ENCODE measurements at places on chromosomes 6 and 20.

DNA sequence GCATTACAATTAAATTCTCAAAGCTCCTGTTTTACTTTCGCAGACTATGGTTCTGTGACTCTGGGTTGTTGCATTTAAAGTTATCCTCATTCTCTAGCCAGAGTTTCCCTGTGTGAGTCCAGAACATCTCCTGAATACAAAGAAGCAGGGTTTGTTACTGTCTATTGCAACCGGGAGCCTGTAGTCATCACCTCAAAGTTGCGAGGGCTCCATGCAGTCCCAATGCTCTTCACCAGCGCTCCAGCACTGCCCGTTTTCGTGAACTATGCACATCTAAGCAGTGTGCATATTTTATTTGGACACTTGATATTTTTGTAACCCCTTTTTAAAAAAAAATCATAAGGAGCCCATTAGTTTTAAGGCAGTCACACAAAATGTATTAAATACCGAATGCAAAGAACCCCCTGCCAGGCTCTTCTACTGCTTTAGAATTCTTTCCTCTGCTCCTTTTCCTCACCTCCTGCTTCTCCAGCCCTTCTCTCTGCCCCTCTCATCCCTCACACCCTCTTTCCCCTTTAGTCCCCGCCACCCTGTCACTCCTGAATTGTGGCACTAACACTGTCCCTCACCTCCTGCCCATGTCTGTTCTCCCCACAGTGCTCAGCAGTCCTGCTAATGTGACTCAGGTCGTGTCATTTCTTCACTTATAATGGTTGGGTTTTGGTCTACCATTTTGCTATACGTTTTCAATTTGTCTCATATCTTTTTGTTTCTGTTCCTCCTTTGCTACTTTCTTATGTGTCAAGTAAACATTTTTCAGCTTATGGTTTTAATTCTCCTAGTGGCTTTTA, 1.1 kb upstream of the HLA-C start:
- no peak for DNase-seq

DNA sequence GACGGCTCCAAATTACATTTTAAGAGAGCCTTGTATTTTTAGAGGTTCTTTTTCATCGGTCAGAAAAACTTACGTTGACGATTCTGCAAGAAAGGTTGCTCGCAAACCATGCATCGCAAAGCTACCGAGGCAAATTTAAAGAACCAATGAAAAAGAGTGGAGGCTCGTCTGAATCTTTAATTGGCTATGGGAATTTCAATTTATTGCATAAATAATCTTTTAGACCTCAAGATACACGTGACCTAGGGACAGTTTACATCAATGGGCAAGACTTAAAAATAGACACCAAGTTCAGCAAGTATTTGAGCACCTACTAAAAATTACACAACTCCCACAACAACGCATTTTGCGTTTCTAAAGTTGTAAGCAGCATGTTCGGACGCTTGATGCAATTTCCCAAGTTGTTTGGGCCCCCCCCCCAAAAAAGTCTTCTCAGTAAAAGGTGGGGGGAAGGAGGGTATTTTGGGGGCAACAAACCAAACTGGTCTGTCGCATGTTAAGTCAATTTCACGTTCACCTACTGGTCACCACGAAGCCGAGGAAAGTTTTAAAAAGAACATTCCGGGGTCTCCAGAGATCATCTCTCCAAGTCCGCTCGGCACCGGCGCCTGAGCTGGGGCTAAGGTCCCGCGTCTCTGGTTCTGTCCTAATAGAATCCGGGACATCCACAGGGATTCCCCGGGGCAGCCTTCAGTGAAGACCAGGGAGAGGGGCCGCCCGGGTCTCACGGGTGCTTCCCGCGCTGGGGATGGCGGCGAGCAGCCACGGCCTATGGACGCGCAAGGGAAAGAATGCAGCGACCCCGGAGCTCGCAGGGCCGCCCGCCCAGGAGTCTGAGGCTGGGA, 851 bp downstream of the SNX5 start:
- DNase-seq = peak; percentile 76

DNA sequence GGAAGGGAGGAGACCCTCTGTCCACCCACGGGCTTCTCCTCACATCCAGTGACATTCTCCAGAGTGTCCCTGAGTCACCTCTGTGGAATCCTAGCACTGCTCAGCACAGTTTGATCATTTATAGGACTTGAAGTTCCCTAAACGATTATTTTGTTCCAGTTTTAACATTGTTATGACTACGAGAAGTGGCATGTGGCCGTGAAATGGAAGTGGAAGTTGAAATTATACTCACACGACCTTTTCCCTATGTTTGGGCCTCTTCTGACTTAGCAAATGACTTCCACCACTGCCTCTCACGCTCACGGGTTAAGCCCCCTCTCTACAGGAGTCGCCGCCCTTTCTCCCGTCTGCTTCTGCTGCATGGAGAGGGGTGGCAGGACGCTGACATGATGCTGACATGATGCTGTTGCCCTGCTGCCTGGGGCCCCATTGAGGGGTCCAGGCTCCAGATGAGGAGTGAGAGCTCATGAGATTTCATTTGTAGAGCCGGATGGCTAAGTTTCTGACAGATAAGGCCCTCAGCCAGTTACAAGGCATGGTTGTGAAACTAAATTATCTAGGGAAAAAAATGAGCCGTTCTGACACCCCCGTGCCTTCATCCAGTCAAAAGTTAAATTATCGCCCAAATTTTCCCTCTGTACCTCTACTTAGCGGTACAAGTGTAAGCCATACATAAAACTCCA, 153.6 kb upstream of the UST start:
- no peak for DNase-seq

DNA sequence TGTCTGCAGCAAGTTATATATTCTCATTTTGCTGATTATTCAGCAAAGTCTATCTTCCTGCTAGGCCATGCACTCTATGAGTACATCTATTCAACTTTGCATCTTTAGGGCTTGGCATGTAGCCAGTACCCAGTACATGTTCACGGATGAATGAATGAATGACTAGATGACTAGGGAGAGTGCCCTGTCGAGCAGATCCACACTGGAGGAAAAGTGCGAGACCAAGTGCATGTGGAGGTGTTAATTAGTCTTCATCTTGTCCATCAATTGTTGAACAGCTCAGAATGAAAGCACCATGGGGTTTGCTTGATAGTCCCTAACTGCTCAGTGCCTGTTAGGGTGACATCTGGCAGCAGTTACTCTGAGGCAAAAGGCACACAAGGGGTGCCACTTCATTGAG, 30.4 kb downstream of the TM9SF4 start:
- DNase-seq = no peak

DNA sequence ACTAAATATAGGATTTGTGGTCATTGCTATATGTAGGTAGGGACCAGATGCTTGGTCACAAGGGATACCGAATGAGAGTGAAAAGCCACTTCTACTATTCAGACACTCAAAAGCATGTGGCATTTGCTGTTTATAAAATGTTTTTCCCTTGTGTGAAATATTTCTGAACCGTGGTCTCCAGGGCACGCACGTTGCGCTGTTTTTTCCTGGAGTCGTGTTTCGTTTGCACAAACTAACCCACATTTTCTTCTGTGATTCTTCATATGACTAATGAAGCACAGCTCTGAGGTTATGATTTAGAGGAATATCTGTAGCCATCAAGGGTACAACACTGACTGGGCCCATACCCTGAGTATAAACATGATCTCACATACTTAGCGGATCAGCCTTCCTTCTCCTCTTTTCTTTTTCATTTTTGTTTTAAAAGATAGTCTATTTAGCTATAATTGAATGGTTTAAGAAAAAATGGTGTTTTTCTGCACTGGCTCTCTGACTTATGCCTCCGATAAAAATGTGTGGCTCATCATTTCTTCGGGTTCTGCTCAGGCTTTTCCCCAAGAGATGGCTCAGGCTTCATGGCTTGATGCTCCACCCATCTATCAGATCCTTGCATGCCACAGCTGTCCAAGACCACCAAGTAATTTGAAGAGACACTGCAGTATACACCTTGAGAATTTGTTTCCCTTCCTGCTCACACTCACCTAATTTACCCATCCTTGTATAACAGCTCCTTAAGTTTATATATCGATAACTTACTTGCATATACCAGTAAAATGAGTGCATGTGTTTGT, 59.9 kb upstream of the HBS1L start:
- no peak for DNase-seq

GRCh38 chr20:37443596-37443995, 77.5 kb upstream of the NNAT start:
- DNase-seq = no peak

DNA sequence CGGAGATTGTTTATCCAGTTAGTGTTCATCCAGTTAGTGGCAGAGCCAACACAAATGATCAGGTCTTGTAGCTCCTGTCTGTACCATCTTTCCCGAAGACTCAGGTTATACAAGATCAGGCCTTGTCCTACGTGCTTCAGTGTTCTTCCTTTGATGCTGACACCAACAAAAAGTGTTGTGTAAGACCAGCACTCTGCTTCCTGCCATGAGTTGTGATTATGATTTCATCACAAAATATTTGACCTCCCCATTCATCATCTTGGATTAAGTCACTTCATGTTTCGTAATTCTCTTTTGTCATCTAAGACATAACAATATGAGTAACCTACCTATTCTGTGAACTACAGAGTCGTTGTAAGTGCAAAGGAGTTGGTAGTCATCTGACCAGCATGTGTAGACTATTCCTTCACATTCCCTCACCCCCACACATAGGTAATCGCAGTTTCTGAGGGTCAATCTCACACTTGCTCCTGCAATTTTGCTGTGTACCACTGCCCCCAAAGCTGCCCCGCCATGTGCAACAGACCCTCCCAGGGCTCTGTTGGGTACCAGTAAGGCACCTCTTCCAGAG, 135.6 kb upstream of the SLC22A23 start:
- DNase-seq = no peak

DNA sequence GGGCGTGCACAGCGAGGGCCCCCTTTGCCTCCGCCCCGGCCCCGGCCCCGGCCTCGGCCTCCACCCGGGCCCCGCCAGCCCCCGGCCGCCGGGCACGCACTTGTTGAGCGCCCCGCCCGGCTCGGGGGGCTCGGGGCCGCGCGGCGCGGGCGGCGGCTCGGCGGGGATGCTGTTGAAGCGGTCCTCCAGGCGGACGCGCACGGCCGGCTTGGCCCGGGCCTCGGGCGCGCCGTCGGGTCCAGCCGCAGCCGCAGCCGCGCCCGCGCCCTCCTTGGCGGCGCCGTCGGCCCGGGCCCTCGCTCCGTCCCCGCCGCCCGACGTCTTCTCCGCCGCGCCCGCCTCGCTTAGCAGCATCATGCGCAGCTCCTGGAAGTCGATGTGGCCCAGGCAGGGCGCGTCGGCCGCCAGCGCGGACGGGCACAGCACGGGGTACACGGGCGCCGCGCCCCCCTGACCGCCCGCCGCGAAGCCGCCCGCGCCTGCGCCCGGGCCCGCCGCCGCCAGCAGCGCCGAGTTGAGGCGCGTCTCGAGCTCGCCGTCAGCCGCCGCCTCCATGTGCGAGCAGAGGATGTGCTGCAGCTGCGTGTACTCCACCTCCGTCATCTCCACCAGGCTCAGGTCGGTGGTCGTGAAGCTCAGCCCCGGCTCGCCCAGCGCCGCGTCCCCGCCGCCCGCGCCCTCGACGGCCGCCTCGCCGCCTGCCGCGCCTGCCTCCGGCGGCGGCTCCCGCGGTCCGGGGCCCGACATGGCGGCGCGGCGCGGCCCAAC, 514 bp downstream of the TCFL5 start:
- DNase-seq = peak; percentile 53
